ENCODE measurements at places on chromosomes 16 and 17.

- no peak for DNase-seq
Observed at GRCh38 chr17:66441101-66441661, 138.8 kb downstream of the PRKCA start.

GRCh38 chr17:2972749-2973148, 90.7 kb downstream of the OR1D5 start:
- DNase-seq: no peak

GRCh38 chr17:16593356-16594102, 24.5 kb upstream of the ZNF287 start:
- DNase-seq: no peak

GRCh38 chr16:66874079-66874775, 6.1 kb upstream of the PDP2 start:
- no peak for DNase-seq

- DNase-seq: no peak
Observed at GRCh38 chr16:54482892-54483574, 196.4 kb upstream of the IRX3 start.
